Activated T-helper 17 cell treated with anti-CD3 and anti-CD28 coated beads, Interleukin-2, amount 50 U/mL, for 72 hours (primary cell): ENCODE measurements at places on chromosomes 7 and 10. TPM values are rescaled to one million over a fixed set of nuclear protein-coding genes. Genes with fewer than 3 reads are reported as not detected.

- ATAC-seq, result no peak
Measured at GRCh38 chr10:130207205-130207604, 71.0 kb downstream of the GLRX3 start.

DNA sequence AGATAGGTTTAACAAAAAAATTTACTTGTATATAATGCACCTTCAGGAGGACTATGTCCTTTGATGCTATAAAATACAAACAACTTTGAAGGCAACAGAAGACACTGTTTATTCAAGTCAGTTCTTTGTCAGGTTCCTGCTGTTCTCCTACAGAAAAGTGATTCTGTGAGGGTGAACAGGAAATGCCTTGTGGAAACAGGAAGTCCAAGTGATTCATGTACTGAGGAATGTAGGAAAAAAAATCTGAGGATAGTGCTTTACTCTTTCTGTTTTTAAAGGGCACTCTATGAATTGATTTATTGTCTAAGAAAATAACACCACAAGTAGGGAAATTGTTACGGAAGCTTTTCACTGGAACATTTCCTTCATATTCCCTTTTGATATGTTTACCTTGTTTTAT lies 171.9 kb downstream of the HDAC9 start:
- no peak for ATAC-seq

DNA sequence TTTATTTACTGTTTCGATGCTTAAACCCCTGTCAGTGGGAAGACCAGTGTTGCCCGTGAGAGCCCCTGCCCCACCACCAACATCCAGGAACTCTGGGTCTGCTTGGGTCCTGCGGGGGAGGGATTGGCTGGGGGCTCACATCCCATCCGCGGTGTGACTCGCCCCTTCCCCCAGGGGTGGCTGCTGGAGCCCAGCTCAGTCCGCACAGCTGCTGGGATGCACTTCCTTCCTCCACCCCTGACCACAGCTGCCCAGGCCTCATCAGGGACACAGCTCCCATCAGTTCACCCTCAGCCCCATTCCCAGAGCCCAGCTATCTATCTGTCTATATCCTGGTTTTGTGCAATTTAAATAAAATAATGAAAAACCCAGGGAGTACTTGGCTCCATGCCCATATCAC lies 54.5 kb downstream of the JAKMIP3 start:
- ATAC-seq, result no peak

DNA sequence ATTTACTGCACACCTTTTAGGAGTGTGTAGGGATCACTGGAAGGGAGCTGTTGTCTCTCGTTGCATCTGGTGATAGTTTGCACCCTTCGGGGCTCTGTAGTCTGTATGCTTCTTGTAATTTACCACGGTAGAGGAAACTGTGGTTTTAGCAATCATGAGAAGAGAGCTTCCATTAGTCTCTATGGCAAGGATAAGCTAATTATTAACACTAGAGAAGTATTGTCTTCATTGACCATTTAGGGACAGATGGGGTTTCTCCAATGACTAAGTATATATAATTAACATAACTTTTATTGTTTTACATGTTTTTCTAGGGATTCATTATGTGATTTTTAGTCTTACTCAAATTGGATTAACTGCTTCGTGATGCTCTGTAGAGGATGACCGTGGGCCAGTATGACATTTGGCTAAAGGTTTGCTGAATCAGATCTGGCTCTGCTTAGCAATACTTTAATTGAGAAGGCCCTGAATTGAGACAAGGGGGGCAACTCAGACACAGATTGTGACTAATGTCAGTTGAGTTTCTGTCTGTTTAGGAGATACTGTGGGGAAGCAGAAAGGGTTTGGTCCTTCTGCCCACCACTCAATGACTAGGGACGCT lies 8.7 kb downstream of the SLC18A2 start:
- no peak for ATAC-seq

GRCh38 chr10:103232772-103233488 lies 12.8 kb upstream of the RPEL1 start:
- ATAC-seq, result no peak

DNA sequence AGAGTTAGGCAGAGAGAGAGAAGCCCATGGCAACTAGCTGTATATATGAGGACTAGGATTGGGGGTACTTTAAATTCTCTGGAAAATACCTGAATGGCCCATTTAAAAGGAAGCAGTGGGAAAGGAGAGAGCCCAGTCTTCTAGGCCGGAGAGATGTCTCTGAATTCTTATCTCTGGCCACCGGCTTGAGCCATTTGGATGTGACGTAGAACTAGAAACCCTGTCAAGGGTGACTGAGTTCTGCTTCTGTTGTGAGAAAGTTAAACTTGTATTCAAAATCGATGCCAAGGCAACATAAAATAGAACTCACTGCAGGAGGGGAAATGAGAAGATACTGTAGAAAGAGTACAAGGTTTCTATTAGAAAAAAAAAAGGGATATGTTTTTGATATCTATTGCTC lies 6.3 kb upstream of the GSTK1 start:
- ATAC-seq, result no peak

- ATAC-seq, result no peak
Measured at GRCh38 chr10:46306516-46307184, 19.9 kb downstream of the ANTXRL start.

DNA sequence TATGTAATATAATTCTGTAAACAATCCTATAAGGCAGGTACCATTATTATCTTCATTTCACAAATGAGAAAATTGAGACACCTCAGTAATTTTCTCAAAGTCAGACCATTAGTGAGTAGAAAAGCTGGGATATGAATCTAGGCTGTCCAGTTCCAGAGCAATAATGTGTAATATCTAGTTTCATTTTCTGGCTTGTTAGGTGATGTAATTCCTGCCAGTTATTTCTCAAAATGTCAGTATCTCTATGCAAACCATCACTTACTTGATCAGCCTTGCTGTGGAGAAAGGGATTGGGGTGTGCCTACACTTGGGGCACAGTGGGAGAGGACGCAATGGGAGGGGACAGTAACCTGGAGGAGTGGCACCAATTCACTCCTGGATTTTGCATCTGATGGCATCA lies 157.5 kb downstream of the LYZL1 start:
- ATAC-seq, result no peak

GRCh38 chr10:119651514-119652360 lies 557 bp downstream of the BAG3 start:
- no peak for ATAC-seq

DNA sequence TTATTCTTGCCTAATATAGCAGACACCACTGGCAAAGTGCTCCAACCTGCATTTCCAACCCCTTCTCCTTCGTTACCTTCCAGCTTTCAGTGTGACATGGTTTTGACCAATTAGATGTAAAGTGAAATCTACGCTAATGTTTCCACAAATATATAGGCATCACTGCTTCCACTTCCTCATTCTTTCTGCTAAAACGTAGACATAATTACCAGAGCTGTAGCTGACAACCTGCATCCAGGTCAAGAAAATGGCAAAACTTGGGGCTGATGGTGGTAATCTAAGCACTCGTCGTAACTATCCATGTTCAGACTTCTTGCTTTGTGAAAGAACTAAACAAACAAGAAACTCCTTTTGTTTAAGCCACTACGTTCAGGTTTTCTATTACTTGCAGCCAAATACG lies 41.8 kb upstream of the COL1A2 start:
- no peak for ATAC-seq

- peak; percentile 37 for ATAC-seq
Measured at GRCh38 chr7:158975526-158976467, 119.4 kb downstream of the DYNC2I1 start.

DNA sequence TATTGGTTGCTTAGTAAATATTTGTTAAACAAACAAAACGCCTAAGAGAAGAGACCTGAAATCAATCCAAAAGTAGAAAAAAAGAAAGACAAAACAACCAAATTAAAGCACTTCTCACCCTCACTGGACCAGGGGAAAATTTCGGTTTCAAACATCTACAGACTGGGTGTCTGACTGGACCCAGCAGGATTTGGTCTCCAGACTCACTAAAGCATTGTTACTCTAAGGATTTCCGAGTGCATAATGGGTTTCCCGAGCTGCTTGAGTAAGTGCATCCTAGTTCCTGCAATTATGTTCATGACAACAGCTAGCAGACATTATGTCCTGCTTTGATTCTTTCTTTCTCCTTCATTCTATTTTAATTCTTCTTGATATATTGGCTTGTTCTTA lies 51.8 kb upstream of the FAM3C start:
- no peak for ATAC-seq

DNA sequence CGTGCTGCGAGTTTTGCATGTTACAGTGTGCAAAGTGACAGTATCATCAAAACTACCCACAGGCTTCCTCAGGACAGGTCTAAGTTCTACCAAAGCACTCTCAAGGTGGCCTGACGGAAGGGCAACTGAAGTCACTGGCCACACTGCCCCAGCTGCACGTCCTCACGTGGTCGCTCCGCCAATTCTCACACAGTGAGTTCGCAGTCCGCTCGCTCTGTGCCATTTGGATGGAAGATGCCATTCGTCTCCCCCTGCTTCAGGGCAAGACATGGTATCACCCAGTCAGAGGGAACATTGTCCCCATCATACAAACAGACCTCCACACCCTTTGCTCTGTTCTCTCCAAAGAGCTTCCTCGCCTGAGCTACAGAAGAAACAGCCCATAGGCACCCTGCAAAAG lies 109.6 kb upstream of the COBL start:
- no peak for ATAC-seq

GRCh38 chr10:59075576-59075975 lies 100.9 kb upstream of the PHYHIPL start:
- no peak for ATAC-seq

DNA sequence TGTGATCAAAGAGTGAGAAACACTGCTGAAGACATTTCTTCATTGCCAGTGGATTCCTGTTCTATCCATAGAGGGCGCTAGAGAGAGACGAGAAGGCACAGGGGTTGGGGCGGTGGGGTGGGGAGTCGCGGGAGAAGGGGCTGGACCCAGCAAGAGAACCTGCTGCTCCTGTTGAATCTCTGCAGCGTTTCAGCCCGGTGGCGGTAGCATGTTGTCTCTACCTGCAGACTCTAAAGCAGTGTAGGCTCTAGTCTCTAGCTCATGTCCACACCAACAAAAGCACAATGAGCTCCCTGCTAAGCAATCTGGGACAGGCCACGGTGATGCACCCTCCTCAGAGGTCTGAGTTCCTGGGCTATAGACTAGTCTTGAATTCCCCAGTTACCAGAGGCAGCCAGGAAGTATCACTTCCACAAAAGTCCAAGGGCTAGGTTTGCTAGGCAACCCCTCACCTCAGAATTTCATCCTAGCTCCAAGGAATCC lies 167.7 kb downstream of the DGKB start:
- no peak for ATAC-seq

GRCh38 chr10:32326680-32327363 lies 20.1 kb downstream of the EPC1 start:
- no peak for ATAC-seq

DNA sequence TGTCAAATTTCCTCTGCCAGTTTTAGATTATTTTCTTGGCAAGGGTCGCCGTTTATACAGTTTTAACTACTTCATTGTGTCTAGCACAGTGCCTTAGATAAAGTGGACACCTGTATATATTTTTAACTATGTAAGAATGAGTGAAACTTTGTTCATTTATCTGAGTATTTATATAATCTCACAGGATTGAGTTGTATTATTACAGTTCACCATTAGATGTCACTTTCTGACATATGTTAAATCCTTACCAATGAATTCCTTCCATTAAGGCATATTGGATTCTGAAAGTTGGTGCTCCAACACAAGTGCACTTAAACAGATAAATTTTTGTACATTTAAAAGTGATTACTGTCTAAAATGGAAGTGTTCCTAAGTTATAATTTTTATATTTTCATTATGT lies 43.0 kb downstream of the ZMYND11 start:
- no peak for ATAC-seq

GRCh38 chr7:13047061-13047460 lies 359.6 kb downstream of the ARL4A start:
- ATAC-seq, result no peak

DNA sequence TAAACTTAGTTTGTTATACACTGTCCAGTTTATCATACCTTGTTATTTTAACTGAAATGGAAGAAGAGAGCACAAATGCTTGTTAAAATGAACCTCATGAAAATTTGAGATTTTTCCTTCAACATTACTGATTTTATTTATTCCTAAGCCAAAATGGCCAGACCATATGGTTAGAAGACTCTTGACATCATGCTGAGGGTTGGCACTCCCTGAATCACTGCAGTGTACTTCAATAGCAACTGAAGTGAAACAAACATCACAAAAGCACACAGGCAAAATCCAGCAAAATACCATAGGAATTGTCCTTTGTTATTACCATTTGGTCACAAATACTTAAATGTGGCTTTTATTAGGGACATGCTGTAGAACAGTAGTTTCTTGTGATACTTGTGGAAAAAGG lies 347.8 kb downstream of the NXPH1 start:
- no peak for ATAC-seq

GRCh38 chr10:47419421-47419820 lies 35.3 kb upstream of the ZNF488 start:
- ATAC-seq, result no peak

- ATAC-seq, result peak; percentile 44
Measured at GRCh38 chr7:1926908-1927306, 256.8 kb downstream of the ELFN1 start.

GRCh38 chr10:18086746-18087145 lies 53.5 kb upstream of the CACNB2 start:
- ATAC-seq, result no peak

- no peak for ATAC-seq
Measured at GRCh38 chr7:84701524-84702306, 485.1 kb downstream of the SEMA3D start.

Gene GSTO2
- 0.28 TPM for total RNA-seq

Gene OPN4
- not detected for total RNA-seq

Gene LAMB4
- not detected for total RNA-seq

Gene TAS2R41
- not detected for total RNA-seq

Gene ZNF3
- 17.1 TPM for total RNA-seq

Gene NAMPT
- total RNA-seq, result 469 TPM

Gene EMX2
- total RNA-seq, result not detected

Gene ZNF777
- total RNA-seq, result 5.8 TPM

Gene CYP3A5
- not detected for total RNA-seq

Gene OGDHL
- 0.21 TPM for total RNA-seq

Gene PRXL2A
- 9.4 TPM for total RNA-seq

Gene CUZD1
- total RNA-seq, result 2.6 TPM

Gene PRSS37
- not detected for total RNA-seq

Gene PON1
- not detected for total RNA-seq

Gene EBF3
- not detected for total RNA-seq
